CD4-positive, alpha-beta T cell treated with Interferon alpha-2 for 1 hour (primary cell): ENCODE measurements at places on chromosomes 16 and 17.
A peak's percentile ranks its signal among the peaks of the same experiment; 100 is the strongest.

- peak; percentile 82 for DNase-seq
Measured at GRCh38 chr17:80899402-80900268, 92.0 kb upstream of the CHMP6 start.

GRCh38 chr16:4917117-4917516, 19.8 kb downstream of the PPL start:
- DNase-seq: no peak

GRCh38 chr17:29577001-29577370, 8.5 kb downstream of the TP53I13 start:
- no peak for DNase-seq

- DNase-seq: no peak
Measured at GRCh38 chr16:58502217-58502921, 2.4 kb downstream of the NDRG4 start.

- peak; percentile 55 for DNase-seq
Measured at GRCh38 chr17:7001318-7001961, 5.6 kb downstream of the ALOX12 start.

GRCh38 chr16:70429888-70430666, 8.8 kb downstream of the ST3GAL2 start:
- DNase-seq: no peak

- DNase-seq: peak; percentile 53
Measured at GRCh38 chr17:35345926-35346771, 27.3 kb downstream of the SLFN11 start.

DNA sequence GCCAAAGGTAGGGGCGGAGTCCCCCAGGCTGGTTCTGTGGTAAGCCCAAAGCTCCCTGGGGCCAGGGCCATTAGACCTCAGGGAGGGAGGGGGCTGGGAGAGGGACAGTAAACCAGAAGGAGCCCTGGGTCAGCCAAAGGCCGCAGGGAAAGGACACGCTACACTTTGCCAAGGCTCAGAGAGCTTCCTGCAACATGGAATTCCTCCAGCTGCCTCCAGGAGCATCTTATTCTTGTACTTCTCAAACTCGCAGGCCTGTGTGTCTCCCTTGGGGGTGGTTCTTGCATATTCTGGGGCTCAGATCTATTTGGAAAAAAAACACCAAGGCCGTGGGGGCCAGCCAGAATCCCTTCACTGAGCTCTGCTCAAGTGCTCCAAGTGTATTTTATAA, 25.1 kb downstream of the AKAP1 start:
- no peak for DNase-seq

DNA sequence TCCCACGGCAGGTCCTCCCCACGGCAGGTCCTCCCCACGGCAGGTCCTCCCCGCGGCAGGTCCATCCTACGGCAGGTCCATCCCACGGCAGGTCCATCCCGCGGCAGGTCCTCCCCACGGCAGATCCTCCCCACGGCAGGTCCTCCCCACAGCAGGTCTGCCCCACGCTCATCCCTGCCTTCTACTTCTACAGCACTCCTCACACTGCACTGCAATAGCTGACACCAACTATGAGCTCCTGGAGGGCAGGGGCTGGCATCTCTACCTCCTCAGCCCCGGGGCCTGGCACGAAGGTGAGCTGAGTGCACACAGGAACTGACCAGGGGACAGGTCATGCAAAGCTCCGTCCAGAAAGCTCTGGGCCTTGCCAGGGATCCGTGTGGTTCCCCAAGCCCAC, 45.3 kb downstream of the RPH3AL start:
- no peak for DNase-seq

- DNase-seq: no peak
Measured at GRCh38 chr16:81437865-81438264, 6.7 kb upstream of the CMIP start.

DNA sequence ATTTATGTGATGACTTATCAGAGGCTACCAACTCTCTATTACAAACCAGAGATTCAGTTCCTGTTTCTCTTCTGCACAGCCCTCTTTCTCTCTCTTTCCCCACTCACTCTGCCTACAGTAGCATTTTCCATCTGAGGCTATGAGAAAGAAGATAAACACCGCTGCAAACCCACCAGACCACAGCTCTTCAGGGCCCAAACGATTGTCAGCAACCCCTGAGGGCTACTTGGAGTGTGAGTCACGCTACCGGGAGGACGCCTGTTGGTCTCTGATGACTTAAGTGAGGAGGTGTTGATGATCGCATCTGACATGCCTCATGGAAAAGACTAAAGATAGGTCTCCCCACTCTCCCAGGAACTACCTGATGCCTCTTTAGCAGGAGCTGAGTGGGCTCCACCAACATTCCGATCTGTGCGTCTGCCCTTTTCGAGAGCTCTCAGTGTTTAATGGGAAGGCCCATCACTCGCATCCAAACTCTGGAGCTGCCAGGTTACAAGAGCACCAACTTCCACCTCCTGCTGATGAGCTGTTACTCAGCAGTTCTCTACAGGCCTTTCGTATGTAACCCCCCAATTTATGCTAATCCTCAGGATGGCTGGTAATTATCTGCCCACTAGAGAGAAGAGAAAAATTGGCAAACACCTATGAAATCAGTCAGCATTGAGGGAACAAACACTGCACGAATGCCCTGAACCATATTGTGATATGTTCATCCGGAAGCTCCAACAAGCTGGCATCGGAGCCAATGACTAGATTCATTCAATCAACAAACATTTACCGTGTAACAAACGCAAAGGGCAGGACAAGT, 9.2 kb downstream of the GRIN2A start:
- no peak for DNase-seq

- no peak for DNase-seq
Measured at GRCh38 chr17:29612404-29613280, 10.1 kb downstream of the CORO6 start.

DNA sequence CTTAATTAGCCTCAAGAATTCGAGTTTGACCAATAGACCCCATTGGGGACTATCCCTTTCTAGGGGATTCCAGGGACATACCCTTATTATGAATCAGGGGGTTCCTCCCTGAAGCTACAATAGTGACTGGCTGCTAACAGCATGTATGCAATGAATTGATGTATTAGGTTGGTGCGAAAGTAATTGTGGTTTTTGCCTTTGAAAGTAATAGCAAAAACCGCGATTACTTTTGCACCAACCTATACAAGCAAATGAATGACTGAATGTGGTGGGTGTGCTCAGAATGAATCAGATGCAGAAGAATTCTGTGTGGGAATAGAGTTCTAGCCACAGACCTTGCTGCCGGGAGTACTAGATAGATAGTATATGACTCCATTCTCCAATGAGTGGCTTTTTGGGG, 76.7 kb downstream of the HLF start:
- no peak for DNase-seq

DNA sequence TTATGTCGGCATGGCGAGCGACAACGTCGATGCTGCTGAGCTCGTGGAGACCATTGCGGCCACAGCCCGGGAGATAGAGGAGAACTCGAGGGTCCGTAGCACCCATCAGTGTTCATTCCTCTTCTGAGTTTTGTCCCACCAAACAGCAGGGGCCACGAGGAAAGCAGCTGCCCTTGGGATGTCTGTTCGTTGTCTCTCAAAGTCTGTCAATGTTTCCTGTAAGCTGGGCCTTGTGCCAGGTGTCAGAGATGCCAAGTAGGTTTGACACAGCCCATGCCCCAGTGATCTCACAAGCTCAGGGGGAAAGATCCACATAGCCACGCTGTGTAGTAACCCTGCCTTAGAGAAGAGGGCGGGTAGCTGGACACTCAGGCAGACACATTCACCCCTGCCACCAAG, 22.6 kb downstream of the NTAN1 start:
- DNase-seq: no peak

GRCh38 chr17:31425282-31426040, 34.0 kb downstream of the RAB11FIP4 start:
- DNase-seq: no peak

GRCh38 chr16:10993649-10994048, 49.3 kb downstream of the CLEC16A start:
- no peak for DNase-seq

- no peak for DNase-seq
Measured at GRCh38 chr16:58684001-58684353, 593 bp downstream of the SLC38A7 start.

- no peak for DNase-seq
Measured at GRCh38 chr17:68775318-68775717, 174.2 kb upstream of the FAM20A start.

DNA sequence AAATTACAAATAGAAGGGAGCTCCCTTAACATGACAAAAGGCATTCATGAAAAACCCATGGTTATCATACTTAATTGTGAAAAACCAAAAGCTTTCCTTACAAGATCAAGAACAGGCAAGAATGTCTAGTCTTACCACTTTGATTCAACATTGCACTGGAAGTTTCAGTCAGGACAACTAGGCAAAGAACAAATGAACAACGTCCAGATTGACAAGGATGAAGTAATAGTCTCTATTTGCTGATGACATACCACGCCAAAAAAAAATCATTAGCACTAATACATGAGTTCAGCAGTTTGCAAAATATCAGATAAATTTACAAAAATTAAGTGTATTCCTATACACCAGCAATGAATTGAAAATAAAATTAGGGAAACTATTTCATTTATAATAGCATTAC, 200.2 kb downstream of the TOX3 start:
- DNase-seq: no peak

- no peak for DNase-seq
Measured at GRCh38 chr17:70120425-70120824, 45.4 kb downstream of the KCNJ16 start.

GRCh38 chr17:30939051-30939689, 17.4 kb downstream of the ADAP2 start:
- DNase-seq: no peak

GRCh38 chr16:76114681-76115080, 162.5 kb upstream of the CNTNAP4 start:
- DNase-seq: no peak

DNA sequence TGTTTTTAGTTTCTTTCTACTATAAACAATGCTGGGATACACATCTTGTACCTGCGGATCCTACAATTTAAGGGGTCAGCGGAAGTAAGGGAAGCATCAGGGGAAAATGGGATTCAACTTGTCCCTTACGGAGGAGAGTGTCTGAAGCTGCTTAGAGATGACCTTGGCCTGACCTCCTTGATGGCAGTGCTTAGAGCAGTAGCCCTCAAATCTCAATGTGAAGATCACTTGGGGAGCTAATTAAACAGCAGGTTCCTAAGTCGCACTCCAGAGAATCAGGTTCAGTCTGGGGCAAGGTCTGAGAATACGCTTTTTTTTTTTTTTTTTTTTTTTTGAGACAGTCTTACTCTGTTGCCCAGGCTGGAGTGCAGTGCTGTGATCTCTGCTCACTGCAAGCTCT, 9.6 kb upstream of the METTL16 start:
- DNase-seq: no peak

DNA sequence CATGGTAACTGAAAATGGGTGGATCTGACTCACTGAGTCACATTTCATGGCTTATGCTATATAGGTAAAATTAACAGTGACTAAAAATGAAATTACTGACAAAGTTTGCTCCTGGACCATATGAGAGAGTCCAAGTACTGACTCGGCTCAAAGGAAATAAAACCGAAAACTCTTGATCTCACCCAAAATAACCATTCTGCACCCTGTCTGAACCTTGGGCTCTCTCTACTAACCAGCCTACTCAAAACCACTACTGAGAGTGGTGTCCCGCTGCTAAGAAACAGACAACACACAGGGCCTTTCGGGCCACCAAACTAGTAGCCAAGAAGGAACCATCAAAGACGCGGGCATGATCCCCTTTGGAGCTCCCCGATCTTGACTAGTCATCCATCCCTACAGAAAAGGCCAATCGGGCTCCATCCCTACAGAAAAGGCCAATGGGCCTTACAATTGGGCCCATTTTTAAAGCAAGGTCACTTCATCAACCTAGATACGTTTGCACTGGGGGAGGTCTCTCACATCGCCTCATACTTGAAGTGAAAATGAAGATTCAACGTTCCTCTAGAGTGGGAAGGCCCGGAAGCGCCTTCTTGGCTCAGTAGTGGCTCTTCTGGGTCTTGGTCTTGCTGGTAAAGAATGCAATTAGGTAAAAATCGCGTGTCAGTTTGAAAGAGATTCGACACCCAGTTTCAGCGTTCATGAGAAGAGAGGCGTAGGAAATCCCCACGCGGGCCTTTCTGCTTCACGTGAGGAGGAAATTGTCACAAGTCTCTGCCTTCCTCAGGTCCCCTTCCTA, 720 bp upstream of the ZPBP2 start:
- DNase-seq: peak; percentile 82

DNA sequence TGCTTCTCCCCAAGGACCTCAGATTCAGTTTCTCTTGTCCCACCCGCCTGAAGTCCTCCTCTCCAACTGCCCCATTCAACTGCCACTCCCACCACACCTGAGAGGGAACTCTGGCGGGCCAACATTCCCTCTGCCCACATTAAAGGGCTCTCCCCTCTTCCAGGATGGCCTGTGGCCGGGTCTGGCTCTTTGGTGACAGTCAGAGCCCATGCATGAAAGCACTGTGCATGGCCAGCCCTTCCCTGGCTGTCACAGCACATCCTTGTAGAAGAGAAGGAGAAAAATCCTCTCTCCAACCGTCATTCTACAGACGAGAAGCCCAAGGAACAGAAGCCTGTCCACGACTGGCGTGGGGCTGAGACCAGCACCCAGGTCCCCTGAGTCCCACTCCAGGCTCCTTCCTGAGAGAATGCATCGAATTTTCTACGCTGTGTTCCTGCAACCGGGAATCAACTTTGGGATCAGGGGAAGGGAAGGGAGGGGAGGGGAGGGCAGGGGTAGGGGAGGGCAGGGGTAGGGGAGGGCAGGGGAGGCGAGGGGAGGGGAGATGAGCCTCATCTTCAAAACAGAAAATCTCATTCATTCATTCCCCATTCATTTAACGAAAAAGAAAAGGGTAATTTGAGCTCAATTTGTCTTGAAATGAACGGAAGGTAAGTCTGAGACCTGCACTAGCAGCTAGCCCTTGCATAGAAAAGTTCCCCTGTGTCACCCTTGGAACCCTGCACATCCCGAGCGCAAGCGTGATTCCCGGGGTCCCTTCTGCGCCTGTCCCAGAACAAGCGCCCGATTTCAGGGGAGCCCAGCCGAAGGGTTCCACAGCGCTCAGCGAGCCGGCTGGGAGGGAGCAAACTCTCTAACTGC, at the start of gene ABCC12:
Gene ABCC12, minus strand, starts transcription at position 68 of the 864 bp plus-strand sequence. CDS start 9,569 bp downstream, outside the sequence.
- no peak for DNase-seq

DNA sequence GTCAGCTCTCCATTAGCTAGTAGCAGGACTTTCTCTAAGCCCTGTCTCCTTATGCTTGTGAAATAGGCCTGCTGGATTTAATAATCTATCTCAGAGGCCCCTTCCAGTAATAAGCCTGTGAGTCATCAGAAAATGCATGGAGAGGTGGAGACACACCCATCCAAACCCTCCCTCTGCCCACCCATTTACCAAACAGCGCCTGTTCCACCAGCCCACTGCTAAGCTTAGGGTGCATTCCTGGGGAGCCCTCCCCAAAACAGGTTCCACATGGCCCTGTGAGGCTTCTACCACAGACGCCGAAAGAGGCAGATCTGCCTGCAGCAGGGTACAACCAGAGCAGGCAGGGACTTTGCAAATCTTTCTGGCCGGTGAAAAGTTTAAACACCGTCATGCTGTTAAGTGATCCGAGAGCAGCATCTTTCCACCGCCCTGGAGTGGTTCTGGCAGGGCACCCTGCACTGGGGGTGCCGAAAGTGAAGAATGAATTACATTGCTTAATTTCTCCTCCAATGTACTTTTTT, 99.3 kb downstream of the GAS7 start:
- DNase-seq: no peak
